Body of pancreas (tissue), 4 donors: ENCODE measurements at places on chromosomes 2 and 18.

- peak; percentile 53 for DNase-seq
Measured at GRCh38 chr2:225429717-225430116, 30.2 kb downstream of the NYAP2 start.

GRCh38 chr2:174083843-174084458, 118.8 kb upstream of the SP3 start:
- no peak for DNase-seq

DNA sequence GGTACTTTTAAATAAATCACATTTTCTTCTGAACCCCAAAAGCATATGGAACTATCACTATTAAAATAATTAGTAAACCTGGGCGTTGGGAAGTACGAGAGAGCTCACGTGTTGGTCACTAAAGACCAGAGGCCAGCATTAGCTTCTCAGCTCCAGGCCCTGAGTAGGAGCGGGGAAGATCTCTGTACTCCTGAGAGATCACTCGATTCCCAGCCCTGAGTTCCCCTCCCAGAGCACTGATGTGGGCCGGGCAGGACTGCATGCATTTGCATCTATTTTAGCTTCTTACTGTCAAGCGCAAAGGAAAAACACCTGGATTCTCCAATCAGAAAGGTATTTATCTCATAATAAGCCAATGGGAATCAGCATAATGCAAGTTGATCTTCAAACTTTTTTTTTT, 6.2 kb downstream of the PXDN start:
- no peak for DNase-seq

- peak; percentile 89 for DNase-seq
Measured at GRCh38 chr2:70553584-70554337, at the start of gene TGFA. Gene TGFA (minus strand): TSS chr2:70553826. CDS start chr2:70553767, 59 bp downstream.

GRCh38 chr2:217864963-217865772, 137.6 kb downstream of the TNS1 start:
- no peak for DNase-seq

DNA sequence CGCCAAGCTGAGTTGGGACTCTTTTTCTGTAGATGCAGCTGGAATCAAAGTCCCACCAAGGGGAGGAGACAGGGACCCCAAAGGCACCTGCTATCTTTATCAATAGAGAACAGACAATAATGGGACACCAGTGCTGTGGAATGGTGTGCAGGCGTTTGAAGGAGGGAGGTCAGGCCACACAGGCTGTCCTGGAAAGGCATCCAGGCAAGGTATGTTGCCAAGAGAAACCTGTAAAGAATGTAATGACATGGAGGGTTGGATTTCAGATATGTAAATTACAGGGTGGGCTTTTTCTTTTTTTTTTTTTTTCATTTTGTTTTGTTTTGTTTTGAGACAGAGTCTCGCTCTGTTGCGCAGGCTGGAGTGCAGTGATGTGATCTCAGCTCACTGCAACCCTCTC, 9.7 kb upstream of the NMUR1 start:
- no peak for DNase-seq

DNA sequence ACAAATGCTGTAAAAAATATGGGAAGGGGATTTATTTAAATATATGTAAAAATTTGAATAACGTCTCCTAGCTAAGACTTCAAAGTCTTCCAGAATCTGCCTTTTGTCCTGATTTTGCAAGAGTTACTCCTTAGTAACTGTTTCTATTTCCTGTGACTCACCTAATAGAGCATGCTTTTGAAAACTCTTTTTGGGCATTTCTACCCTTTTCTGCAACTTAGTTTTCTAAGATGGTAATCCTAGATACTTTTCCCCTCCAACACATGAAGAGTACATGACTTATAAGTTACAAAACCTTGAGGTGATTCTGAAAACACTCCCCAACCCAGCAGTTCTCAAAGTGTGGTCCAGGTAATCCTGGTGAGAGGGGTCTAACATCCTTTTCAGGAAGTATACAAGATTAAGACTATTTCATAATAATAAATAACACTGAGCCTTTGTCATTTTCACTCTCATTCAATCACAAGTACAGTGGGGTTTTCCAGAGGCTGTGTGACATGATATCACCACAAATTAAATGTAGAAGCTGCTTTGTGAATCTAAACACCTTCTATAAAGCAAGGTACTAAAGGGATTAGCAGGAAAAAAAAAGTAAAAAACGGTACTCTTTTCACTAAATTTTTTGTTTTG, 31.9 kb downstream of the PPP4R3B start:
- no peak for DNase-seq

- DNase-seq: peak; percentile 96
Measured at GRCh38 chr2:165953655-165954606, at the start of gene TTC21B. Gene TTC21B (minus strand): TSS chr2:165953776. CDS start chr2:165953705, 71 bp downstream.

- DNase-seq: no peak
Measured at GRCh38 chr2:118065015-118065706, 23.1 kb upstream of the INSIG2 start.

DNA sequence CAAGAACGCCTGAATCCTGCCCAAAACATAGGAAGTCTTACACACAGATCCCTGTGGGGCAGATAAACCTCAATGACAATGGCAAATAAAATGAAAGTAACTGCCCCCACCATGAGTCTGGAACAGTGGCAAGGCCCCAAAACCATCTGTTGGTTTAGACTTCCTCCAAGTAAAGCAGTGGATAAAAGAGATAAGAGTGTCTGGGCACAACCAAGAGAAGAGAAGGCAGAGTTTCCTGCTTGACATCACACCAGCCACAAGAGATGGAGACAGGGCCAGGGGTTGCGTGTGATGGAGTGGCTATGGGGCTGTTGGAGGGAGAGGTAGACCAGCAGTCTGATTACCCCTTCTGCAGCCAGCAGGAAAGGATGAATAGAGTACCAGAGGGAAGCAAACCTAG, 212.1 kb upstream of the POU3F3 start:
- DNase-seq: no peak

GRCh38 chr2:237213315-237214022, 127.8 kb downstream of the COPS8 start:
- peak; percentile 62 for DNase-seq

GRCh38 chr18:21112543-21113105, 1.0 kb upstream of the ROCK1 start:
- no peak for DNase-seq

DNA sequence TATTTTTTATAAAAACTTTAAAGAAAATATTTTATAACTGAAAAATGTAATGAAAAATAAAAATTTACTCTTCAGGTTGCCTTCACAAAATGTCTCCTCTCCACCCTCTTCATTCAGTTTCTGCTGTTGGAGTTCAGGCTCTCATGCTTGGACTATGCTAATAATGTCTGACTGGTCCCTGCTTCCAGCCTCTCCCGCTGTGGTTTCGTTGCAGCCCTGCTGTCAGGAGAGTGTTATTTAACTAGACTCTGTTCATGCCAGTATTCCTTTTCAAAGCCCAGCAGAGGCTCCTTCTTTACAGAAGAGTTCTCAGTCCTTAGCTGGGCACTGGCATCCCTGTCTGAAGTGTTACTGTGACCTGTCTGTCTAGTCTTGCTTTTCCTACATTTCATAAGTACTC, 40.4 kb downstream of the CLIP4 start:
- DNase-seq: no peak

- no peak for DNase-seq
Measured at GRCh38 chr2:162782138-162782537, 56.4 kb downstream of the KCNH7 start.

DNA sequence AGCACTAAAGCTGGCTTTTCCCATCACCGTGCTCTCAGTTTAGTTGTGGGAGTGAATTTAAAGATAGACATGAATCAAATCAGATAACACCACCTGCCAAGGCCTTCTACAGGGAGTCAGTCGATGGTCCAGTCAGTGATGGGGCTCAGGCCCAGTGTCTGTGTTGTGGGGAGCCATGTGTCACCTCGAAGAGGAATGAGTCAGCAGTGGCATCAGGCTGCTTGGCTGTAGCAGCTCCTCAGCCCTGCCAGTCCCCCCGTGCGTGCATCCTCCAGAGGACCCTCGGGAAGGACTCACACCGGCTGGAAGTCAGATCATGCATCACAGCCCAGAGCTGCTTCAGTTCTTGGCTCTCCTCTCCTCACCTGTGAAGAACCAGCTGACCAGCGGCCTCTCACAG, 420.4 kb upstream of the RAB6C start:
- no peak for DNase-seq

- DNase-seq: no peak
Measured at GRCh38 chr2:227881866-227882517, 10.6 kb downstream of the DAW1 start.

GRCh38 chr2:230202430-230203109, 17.2 kb downstream of the SP110 start:
- no peak for DNase-seq

DNA sequence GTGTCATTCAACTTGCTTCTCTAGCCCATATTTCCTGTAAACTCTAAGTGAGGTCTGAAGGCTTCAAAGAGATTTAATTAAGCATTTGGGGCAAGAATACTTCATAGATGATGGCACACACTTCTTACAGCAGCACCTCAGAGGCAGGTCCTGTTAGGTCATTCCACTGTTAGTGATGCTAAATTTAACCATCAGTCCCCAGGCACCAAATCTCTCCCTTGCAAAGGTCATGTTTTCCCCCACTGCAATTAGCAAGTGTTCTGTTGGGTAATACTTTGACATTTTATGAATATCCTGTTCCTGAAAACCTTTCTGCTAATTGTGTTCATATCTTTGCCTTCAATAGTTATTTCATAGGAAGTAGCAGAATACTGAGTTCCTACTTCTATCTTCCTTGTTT, 117.0 kb downstream of the STK39 start:
- no peak for DNase-seq

DNA sequence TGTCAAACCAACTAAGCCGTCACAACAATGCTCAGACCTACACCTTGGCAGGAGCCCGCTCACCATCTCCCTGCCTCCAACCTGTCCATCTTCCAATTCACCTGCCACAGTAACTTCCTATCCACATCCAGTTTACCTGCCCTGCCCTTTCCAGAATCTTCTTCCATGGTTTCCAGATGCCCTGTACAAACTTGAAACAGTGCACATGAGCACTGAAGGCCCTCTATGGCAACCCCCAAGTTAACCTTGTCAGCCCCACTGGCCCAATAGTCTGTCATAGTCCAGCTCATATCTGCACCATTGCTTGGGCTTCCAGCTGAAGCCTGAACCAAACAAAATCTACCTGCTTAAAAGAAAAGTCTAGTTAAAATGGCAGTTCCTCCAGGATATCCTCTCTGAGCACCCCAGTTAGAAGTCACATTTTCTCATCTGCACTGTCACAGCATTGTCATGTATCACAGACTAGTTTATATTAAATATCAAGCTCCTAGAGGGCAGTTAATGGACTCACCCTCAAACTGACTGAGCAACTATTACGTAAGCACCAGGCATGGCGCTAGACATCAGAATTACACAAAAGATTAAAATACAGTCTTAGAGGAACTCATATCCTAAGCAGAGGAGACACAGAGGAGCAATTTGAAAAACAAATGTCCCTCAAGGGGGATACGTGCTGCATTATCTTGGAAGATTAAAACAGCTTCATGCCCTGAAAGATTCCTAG, 11.6 kb downstream of the NFE2L2 start:
- DNase-seq: no peak

- no peak for DNase-seq
Measured at GRCh38 chr2:104504331-104505073, 349.4 kb upstream of the POU3F3 start.

DNA sequence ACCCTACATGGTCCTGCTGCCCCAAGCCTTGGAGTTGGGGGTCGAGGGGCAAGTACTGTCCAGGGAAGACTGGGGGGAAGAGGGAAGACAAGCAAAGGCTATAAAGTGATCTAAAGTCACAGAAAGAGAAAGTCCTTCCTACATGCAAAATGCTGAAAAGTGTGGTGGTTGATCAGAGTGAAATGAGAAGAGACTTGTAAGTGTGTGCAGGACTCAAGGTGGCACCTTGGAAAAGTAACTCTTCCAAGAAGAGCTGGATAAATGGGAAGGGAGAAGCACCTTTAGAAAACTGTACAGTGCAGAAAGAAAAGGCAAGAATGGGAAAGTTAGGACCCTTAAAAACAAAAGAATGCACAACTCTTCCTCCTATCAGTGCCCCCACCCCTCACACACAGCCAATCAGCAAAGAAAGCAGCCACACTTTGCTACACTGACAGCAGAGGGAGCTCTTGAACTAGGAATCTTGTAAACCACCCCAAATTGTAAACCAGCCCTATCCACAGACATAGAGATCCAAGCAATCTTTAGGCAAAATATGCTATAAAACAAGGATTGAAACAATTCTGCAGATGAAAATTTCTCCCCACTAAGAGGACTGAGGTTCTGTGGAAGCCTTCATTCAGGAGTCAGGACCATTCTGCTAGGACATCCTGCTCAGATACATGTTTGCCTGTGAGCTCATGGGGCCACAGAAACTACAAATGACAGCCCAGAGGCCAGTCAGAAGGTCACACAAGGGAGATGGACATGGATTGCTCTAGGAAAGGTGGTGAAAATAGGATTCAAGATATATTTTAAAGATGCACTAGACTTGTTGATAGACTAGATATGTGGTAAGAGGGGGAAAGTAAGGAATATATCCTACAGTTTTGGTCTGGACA, 146.4 kb downstream of the FTCDNL1 start:
- DNase-seq: peak; percentile 24

- no peak for DNase-seq
Measured at GRCh38 chr2:55158111-55158814, 73.8 kb downstream of the CLHC1 start.

DNA sequence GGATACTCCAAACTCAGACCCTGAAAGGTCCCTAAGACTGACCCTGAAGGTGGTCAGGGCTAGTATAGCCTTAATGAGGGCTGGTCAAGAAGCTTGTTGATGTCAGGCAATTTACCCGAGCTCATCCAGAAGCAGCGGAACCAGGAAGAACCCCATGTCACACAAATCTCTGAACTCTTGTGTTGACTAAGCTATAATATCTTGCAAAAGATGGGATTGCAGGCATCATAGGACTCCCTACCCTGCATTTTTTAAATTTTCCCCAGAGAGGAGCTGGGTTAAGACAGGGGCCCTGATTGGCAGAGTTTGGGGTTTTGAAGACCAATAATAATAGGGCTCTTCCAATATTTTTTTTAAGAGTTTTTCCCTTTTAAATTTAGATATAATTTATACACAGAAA, 2.0 kb upstream of the PLEKHB2 start:
- DNase-seq: no peak

GRCh38 chr2:189109921-189110397, 69.6 kb downstream of the COL5A2 start:
- no peak for DNase-seq

GRCh38 chr2:28612131-28612812, 116.4 kb downstream of the PLB1 start:
- no peak for DNase-seq

GRCh38 chr2:217465100-217465499, 537.7 kb downstream of the TNS1 start:
- DNase-seq: no peak

DNA sequence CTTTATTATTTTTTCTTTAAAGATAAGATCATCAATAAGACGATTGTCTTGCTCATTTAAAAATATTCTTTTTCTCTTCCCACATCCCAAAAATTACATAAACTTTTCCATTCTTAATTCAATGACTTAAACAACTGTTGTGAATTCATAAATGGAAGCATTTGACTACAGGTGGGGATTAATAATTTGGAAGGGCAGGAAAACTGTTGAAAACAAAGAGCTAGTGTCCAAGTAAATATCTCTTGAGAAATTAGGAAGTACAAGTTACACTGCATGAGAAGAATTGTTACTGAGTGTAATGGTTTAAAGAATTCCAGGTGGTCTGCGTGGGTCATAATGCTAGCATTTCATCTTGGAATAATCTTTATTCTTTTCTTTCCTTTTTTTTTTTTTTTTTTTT, 634.8 kb upstream of the ZEB2 start:
- no peak for DNase-seq
